AG20443 (cell line): ENCODE measurements at places on chromosomes 2 and 18.

DNA sequence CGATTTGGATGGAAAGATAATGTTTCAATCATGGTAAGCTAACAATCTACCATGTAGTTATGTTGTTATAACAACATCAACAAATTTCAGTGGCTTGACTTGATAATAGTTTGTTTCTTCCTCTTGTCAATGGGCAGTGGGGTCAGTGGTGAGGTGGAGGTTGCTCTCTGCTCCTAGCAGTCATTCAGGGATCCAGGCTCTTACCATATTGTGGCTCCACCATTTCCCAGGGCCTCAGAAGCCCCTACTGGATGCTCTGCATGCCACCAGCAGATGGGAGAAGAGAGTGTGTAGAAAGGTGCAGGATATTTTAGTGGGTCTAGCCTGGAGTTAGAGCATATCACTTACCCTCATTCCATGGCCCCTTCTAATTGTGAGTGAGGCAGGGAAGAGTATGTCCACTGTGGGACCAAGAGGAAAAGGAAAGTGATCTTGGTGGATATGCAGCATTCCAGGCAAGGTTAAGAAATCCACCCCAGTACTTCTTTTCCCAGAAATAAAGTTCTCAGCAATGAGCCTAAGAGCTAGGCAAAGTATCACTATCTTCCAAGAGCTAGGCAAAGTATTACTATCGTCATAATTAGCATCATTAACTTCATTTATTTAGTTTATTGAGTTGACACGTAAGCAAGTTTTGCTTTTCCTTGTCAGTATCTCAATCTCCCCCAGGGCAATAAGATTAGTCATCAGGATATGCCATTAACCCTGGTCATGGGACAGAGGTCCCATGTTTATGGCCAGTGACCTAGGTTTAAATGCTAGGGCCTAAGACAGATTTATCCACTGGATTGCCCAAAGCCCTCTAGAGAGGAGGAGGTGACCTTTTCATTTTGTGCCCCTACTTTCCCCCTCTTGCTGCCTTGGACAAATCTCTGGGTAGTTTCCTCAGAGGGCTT lies 4.2 kb upstream of the IWS1 start:
- DNase-seq: no peak

GRCh38 chr18:2223849-2224248 lies 347.5 kb downstream of the METTL4 start:
- no peak for DNase-seq

DNA sequence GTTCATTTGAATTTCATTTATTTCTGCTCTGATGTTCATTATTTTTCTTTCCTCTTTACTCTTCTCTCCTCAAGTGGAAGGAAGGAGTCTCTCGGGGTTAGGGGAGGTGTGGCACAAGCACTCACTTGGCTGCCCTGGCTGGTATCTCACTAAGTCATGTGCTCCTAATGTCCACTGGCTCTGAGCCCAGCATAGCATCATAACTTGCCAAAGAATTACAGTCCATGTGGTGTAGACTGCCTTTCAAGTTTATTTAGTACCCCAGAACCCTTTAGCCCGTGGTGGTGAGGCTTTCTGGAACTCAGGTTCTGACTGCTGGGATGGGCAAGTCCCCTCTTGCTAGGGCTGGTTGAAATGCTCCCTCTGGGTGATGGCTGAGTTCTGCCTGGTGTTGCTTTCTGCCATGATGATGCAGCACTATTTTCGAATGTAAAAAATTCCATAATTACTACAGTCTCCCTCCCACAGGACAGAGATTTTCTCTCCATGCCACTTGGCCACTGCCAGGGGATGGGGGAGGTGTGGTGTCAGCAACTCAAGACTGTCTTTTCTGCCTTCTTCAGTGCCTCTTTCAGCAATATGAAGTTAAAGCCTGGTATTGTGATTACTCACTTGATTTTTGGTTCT lies 22.2 kb downstream of the SPAG16 start:
- peak; percentile 19 for DNase-seq

- peak; percentile 49 for DNase-seq
Measured at GRCh38 chr2:8719528-8719927, 37.7 kb downstream of the ID2 start.

- DNase-seq: no peak
Measured at GRCh38 chr18:21054252-21054821, 57.3 kb downstream of the ROCK1 start.

DNA sequence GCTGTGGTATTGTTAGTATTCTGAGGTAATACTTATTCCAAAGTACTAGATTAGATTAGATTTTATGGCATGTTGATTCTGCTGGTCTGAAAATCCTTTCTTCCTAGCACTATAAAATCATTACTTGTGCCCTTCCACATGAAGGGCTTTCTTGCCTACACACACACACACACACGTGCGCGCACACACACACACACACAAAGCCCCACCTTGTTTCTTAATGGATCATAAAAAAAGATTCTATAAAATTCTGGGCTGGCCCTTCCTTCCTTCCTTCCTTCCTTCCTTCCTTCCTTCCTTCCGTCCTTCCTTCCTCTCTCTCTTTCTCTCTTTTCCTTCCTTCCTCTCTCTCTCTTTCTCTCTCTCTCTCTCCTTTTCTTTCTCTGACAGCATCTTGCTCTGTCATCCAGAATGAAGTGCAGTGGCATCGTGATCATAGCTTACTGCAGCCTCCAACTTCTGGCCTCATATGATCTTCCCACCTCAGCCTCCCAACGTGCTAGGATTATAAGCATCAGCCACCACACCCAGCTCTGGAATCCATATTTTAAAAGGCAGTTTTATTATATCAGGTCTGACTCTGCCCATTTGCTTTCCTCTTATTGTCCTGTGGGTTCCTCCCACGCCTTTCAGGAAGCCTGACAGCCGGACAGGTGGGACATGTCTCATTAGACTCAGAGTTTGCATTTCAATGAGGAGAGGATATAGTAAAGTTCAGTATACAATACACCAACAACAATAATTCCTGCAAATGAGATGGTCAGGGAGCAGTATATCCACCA lies 321.1 kb downstream of the PIK3C3 start:
- no peak for DNase-seq
